Activated CD4-positive, alpha-beta T cell treated with anti-CD3 and anti-CD28 coated beads for 24 hours (primary cell): ENCODE measurements at places on chromosomes 5 and 9.

DNA sequence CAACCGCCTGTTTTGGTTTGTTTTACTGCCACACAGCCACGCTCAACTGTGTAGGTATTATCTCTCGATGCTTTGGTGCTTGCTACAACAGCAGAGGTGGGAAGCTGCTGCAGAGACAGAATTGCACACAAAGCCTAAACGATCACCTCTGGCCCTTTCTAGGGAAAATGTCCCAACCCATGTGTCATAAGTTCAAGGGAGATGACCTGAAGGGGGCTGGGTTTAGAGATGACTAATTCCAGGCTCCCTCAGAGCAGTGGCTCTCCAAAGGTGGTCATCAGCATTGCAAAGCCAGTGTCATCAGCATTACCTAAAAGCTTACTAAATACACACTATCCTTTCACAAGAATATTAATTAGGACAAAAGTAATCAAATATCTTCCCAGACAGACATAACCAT is 10.9 kb downstream of the ZNF622 start:
- no peak for DNase-seq

DNA sequence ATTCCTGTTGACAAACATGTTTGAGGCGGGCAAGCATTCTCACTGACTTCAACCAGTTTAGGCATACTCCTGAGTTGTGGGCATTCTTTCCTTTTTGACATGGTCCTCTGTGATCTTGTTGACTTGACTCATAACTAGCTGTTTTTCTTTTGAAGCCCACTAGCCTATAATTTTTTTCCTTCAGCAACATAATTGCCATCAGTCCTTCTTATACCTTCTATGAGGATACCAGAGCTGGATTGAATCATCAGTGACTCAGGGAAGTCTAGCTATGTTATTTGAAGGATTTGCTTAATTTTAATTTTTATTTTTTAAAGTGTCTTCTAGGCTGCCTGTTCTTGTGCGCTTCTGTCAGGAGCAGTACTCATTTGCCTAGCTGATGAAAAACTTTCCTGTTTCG is 259.5 kb downstream of the NR3C1 start:
- no peak for DNase-seq

GRCh38 chr9:87337335-87338087 is 160.2 kb upstream of the DAPK1 start:
- DNase-seq, result no peak

- DNase-seq, result no peak
Observed at GRCh38 chr5:110896901-110897300, 158.1 kb downstream of the SLC25A46 start.
